Right atrium auricular region (tissue), 2 donors: ENCODE measurements at places on chromosomes 7 and 10. TPM values are rescaled to one million over a fixed set of nuclear protein-coding genes. Genes with fewer than 3 reads are reported as not detected.

Gene OR9A2
- total RNA-seq: not detected

Gene CFAP70
- 0.71 TPM for total RNA-seq

Gene PLA2G12B
- 4.2 TPM for total RNA-seq

Gene CALML5
- total RNA-seq: not detected

GRCh38 chr7:110326966-110327365, 764.0 kb upstream of the LRRN3 start:
- DNase-seq: no peak

- DNase-seq: no peak
Measured at GRCh38 chr10:43200538-43201390, 62.5 kb downstream of the CSGALNACT2 start.

DNA sequence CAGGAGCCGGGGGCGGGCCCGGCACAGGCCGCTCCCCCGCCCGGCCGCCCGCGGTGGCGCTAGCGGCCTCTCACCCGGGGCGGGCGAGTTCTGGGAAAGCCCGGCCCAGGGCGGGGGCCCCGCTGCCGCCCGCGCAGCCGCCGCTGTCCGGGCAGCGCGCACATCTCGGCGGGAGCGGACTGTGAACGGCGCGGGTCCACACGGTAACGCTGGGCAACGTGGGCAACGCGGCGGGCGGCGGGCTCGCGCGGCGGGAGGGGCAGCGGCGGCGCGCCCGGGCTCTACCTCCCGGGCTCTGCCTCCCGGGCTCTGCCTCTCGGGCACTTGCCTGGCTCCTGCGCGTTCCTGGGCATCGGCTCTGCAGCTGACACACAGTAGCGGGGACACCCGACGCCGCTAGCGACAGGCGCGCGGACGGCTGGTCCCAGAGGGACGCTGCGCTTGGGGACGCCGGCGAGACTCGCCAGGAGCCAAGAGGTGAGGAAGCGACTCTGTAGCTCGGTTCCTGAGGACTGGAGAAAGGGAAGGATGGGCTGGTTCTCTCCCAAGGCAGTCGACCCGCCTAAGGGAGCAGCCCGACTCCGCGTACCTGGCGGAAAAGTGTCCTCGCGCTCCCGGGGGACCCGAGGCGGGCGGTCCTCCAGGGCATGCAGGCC, at the start of gene PLCE1:
Gene PLCE1, plus strand, starts transcription at position 150 of the 656 bp plus-strand sequence. CDS start 37,116 bp downstream, outside the sequence.
- no peak for DNase-seq

- DNase-seq: no peak
Measured at GRCh38 chr7:73520673-73521635, 1.1 kb downstream of the BAZ1B start.

DNA sequence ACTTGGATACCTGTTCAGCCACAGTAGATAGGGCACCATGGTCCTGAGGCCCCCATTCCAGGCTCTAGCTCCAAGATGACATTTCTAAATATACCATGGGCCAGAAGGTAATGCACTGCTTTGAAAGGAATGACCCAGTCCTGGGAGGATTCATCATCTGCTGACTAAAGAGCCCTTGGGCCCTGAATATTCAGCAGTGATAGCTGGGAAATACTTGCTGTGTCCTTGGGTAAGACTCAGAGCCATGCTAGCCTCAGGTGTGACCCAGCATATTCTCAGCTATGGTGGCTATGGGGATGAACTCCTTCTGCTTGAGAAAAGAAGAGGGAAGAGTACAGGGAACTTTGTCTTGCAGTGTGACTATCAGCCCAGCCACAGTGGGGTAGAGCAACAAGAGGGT, 21.3 kb upstream of the AGR2 start:
- DNase-seq: no peak

DNA sequence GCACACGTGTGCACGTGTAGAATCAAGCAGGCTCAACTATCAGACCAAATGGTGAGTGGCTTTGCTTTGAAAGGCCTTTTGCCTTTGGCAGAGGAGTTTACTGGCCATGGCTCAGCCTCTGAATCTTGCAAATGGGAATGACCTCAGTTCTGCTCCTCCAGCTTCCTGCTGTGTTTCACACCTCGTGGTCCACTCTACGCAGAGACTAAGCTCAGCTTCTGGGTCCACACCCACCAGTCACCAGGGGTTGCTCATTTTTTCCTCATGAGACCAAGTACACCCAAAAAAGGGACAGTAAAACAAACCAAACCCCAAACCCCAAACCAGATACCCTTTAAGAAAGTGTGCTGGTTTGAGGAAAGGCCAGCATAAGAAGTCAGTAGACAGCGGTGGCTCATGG, 236.4 kb downstream of the DNAJB6 start:
- DNase-seq: no peak

DNA sequence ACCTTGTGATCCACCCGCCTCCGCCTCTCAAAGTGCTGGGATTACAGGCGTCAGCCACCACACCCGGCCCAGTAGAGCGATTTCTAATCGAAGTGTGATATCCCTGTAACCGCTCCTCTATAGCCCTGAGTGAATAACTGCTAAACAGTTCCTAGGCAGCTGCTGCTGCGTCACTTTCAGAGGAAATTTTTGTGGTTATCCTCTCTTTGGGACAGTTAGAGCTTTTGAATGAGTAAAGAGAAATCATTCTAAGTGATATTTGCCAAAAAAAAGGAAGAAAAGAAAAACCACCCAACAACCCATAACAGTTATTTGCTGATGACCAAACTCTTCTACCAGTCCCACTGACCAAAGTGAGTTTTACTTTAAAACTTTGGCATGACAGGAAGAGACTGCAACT, 59.9 kb downstream of the MKX start:
- no peak for DNase-seq

DNA sequence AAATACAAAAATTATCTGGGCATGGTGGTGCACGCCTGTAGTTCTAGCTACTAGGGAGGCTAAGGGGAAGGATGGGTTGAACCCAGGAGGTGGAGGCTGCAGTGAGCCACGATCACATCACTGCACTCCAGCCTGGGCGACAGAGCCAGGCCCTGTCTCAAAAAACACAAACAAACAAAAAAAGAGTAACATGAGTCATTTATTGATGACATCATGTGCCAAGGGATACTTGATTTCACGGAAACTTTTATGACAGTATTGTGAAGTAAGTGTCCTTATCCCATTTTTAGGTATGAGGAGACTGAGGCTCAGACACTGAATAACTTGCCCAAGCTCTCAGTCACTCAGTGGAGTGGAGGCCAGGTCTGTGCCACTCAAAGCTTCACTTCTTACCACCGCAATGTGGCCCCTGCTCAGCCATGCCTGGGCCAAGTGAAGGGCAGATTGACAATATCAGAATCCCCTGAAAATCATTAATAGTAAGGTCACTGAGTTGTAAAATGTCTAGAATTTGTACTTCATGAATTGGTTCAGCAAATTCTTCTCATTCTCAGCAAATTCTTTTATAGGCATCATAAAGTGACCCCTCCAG, 36.5 kb downstream of the EMX2 start:
- no peak for DNase-seq

DNA sequence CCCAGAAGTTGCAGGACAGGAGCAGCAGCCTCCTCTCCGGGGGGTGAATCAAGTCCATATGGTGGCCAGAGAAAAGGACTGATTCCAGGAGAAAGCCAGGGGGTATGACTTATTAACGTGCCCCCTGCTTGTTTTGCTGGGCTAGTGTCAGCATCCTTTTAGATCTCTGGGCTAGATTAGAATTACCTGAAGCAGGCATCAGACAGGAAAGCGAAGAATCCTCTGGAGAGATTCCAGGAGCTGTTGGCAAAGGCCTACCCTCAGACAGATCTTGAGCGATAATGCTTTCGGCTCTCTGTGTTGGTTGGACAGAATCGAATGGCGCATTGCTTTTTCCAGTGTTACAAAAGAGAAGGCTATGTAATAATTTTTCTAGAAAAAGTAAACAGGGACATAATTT, 164.0 kb upstream of the GLI3 start:
- no peak for DNase-seq

GRCh38 chr10:33233635-33234034, 100.8 kb downstream of the NRP1 start:
- no peak for DNase-seq

DNA sequence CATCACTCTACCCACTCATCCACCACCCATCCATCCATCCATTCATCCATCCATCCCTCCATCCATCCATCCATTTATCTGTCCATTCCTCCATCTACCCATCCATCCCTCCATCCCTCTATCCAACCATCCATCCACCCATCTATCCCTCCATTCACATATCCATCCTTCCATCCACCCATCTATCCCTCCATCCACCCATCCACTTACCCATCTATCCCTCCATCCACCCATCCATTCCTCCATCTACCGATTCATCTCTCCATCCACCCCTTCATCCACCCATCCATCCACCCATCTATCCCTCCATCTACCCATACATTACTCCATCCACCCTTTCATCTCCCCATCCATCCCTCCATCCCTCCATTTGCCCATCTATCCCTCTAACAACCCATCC, 239.6 kb upstream of the SHH start:
- DNase-seq: no peak

- DNase-seq: no peak
Measured at GRCh38 chr7:95501261-95501832, 15.6 kb downstream of the ASB4 start.
